Stimulated activated CD8-positive, alpha-beta memory T cell treated with anti-CD3 and anti-CD28 coated beads, Interleukin-15, amount 100 ng/mL, for 1 hour (primary cell): ENCODE measurements at places on chromosomes 6 and 20.

DNA sequence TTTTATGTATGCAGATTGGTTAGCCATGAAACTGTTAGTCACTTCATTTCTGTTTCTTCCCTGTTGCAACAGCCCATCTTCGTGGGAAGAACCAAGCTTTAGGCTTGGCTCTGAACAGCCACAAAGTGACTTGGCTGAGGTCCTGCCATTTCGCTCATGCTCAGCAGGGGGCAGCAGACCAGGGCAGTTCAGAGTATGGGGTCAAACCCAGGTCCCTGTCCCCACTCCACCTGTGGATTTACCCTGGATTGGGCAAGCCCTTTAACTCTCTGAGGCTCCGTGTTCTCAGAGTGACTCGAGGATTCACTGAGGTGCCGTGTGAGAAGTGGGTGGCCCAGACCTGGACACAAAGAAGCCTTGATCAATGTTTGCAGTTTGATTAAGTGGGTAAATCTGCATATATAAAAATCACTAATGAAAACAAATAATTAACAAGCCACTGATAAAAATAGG is 19.8 kb upstream of the MAP1LC3A start:
- DNase-seq = no peak

DNA sequence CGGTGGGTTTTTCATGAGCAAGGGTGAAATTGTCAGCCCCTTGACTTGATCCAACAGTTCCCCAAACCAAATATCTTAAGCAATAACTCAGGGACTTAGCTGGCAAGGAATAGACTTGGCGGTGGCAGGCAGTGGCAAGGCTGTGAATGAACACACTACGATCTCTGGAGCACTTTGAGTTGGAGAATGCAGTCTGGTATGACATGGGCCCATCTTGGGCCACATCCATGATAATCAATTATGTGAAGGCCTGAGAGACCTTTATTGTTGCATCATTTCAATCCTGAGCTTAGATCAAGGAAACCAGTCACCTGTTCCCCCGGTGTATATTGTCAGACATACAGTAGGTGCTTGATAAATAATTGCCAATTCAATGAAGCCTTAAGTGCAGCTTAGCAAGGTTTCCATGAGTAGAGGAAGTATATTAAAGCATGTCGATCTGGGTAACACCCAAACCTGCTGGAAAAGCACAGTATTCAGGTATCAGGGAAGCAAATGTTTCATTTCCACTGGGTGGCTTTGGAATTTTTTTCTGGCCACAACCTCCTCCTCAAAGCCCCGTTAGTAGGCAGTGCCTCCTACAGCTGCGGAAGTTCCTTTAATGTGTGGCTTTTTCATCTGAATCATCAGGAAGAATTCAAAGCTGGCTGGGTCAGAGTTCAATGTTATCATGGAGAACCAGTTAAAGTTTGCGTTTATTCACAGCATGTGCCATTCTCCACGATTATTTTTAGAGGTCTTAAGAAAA is 10.2 kb downstream of the CASS4 start:
- no peak for DNase-seq

DNA sequence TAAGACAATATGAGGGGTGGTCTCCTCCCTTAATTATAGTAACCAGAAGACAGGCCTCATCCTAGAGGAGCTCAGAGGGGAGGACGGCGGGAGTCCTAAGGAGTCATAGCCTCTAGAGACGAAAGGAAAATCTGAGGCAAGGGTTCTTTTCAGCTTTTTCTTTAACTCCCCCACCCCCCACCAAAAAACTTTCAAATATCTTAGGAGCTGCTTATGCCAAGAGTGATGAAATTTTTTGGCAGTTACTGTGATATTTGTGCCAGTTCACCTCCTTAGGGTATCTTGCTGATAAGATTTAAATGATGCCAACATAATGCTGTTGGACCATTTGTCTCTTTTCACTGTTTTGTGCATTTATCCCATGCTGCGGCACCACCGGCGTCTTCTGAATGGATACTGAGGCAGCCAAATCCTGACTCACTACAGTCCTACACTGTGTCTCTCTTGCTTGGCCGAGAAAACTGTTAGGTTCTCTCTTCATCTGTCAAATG is 44.5 kb upstream of the DSE start:
- DNase-seq = no peak

GRCh38 chr20:24235296-24236175 is 233.9 kb upstream of the SYNDIG1 start:
- no peak for DNase-seq

GRCh38 chr6:170073846-170074245 is 217.0 kb downstream of the DLL1 start:
- DNase-seq = no peak

DNA sequence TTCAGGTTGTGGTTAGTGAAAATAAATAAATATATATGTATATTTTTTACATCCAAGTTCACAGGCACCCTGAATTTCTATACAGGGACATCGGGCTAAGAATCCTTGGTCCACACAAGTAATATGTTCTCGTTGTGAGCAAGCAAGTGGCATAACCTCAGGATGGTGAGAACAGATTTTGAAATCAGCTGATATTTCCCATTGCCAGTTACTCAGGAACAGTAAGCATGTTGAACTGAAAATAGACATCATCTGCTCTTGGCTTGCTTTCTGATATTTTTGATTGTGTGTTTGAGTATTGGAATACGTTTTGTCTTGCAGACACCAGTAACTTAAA is 87.7 kb downstream of the TRMT6 start:
- DNase-seq = no peak

DNA sequence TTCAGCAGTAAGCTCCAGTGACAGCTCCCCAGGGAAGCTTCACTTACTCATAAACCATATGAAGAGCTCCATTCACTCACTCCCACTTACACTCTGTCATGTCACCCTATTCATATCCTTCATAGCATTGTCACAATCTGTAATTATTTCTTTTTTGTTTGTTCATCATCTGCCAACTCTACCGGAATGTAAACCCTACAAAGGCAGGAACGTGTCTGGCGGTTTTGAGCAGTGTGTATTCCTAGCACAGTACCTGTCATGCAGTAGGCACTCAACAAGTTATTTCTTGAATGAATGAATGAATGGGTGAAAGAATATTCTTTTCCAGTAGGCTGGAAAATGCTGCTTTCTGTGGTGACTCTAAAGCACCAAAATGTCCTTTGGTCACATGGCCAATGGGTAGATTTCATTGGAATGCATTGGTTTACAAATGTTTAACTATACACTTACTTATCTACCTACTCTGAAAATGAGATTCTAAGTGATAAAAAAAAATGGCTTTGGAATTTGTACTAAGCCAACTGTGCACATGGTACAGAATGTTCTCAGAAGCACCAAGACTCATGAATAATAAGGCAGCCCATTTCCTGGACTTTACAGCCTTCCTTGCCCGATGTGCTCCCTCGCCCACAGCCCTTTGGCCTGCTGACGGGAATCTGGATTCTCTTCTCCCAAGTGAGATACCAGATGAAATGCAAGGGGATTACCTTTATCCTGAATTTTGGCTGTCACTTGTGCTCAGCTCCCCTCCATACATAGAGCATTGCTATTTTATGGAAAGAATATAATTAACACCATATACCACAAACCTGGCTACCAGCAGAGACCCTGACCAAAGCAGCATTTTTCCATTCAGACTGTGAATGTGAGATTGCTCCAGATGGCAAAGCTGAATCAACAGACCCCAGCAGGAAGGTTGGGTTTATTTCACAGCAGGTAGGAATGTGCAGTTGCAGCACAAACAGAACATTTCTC is 273.3 kb downstream of the ALDH8A1 start:
- DNase-seq = no peak

- no peak for DNase-seq
Measured at GRCh38 chr6:114159727-114160126, 183.1 kb downstream of the HS3ST5 start.

DNA sequence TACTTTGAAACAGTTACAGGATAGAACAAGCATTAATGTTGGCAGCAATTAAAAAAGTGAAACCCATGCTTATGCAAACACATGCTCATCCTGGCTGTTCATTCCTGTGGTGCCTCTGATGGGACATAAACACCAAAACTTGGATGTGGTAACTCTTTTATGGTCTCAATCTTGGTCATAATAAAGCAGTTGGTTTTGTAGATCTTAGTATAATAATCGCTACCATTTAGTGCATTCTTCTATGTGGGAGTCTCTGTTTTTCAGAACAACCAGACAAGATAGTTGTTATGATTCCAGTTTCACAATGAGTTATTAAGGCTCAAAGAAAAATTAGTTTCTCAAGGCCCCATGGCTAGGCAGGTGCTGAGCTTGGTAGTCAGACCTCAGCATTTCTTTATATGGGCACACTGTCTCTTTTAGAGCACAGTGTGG is 184.0 kb downstream of the UTRN start:
- DNase-seq = no peak

- no peak for DNase-seq
Measured at GRCh38 chr6:96124778-96125177, 109.0 kb downstream of the FUT9 start.

DNA sequence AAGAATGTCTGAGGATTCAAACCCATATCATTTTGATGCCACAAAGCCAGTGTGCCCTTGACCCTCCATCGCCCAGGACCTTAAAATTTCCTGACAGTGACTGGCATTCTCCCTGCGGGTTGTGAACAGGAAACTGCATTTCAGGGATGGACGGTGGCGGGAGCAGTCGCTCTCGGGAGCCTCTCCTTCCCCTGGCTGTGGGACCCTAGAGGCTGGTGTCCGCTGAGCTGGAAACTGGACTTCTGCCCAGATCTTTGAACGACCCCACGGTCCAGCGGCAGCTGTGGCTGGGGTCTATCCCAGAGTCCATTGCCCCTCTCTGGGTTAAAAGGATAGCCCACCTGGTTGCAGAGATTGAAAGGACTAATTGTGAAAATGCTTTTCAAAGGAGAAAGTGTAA is 1.4 kb upstream of the SEC63 start:
- no peak for DNase-seq

GRCh38 chr20:62214067-62214466 is 6.0 kb downstream of the HRH3 start:
- no peak for DNase-seq

GRCh38 chr6:160733050-160733646 is 31.1 kb downstream of the PLG start:
- DNase-seq = no peak

GRCh38 chr6:68197356-68197755 is 437.7 kb upstream of the ADGRB3 start:
- DNase-seq = no peak

DNA sequence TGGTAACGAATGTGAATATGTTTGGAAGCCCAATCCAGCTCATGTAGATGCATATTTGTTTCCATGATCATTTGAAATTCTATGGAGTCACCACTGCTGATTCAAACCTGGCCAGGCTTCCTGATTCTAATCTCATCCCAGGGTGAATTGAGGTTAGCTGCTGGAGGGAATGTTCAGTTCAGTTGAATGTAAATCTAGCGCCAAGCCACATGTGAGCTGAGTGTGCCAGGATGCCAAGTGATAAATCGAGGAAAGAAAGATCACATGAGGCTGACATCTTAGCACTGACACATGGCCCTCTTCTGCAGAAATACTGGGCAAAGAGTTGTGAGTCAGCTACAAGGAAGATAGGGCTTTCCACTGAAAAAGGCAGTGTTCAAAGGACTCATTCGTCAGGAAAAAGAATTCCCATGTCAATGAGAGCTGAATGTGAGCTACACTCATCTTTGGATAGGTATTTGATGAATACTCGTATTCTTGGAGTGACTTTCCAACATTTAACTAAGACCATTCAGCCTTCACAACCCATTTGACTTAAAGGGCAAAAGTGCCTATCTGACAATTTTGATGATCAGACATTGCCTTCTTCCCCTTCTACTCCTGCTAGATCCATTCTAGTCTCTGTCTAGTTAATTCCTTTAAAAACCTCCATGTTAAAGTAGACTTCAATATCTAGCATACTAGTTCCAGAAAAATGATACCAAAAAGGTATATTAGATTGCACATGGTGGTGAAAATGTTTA is 172.1 kb downstream of the MTFR2 start:
- DNase-seq = no peak

DNA sequence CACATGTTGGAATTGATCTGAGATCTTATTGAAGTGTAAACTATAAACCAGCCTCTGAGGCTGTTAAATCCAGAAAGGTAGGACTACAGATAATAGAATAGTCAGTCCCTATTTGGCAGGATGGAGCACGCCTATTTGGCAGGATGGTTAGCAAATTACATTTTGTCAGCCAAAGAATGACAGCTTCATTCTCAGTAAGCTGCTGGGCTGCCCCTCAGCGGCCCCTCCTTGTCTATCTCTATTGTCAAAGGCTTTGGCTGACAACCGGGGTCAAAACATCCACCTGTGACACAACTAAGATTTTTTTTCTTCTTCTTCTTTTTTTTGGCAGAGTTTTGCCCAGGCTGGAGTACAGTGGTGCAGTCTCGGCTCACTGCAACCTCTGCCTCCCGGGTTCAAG is 123.4 kb upstream of the ECI2 start:
- no peak for DNase-seq

- no peak for DNase-seq
Measured at GRCh38 chr6:20117474-20117873, 94.8 kb downstream of the MBOAT1 start.

DNA sequence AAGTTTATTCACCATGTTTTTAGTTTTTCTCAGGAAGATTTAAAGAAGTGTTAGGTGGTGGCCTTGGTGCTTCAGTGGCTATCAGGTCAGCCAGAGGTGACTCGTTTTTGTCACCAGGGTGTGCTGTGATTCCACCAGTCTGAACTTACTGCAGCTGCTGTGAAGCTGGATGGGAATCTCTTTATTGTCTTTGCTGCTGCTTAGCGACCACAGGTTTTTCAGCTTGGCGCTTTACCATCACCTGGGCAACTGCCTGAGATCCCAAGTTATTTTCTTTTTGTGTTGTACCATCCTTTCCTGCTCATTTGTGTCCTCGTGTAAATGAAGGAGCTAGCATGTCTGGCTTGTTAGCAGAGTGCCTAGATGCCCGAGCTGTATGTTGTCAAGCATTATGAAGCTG is 146.9 kb downstream of the MACROD2 start:
- DNase-seq = no peak

DNA sequence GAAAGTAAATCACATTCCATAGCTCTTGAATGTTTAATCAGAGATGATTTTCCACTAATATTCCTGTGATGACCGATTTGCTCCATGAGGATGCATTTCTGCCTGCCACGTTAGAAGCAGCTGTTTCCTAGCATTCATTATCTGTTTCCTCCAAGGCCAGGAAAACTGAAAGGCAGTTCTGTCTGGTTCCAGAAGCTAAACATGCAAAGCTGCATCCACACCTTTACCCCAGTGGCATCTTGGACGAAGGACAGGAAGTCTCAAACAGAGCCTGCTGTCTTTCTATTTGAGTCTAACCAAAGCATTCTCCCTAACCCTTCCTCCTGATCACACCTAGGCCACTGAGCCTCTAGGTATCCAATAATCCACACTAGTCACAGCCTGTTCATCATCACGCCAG is 27.6 kb downstream of the CNKSR3 start:
- no peak for DNase-seq

DNA sequence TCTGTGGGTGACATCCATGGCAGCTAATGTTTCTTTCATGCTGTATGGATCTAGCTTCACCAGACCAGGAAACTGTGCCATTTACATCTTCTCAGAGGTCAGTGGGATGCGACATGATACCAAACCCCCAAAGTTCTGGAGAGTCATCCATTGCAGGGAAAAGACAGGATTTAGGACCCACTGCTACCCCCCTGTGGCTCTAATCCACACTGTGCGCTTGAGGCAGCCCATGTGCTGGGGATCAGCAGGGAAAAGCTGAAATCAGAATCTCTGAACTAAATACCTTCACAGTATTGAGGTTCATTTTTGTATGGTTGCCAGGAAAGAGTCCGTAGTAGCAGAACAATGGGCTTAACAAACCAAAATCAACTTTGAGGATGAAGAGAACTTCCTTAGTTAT is 164.4 kb downstream of the TMEM242 start:
- no peak for DNase-seq
